ENCODE measurements at places on chromosomes 4 and X.

DNA sequence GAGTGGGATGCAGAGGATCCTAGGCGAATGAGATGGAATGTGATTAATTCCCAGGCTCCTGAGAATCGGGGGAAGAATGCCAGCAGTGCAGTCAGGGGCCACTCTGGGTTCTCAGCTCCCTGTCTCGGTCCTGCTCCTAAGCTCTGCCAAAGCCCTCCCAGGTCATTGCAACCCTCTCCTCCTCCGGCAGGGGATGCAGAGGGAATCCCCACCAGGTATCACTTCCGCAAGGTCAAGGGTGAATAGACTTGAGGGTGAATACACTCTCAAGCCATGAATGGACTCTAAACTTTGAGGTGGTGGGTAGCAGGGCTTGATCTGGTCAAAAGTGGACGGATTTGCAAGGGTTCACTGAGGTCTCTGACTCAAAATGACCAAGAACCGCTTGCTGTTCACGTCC lies 139.3 kb upstream of the MXRA5 start:
- DNase-seq: no peak

GRCh38 chr4:8115916-8116315 lies 42.7 kb downstream of the ABLIM2 start:
- no peak for DNase-seq

DNA sequence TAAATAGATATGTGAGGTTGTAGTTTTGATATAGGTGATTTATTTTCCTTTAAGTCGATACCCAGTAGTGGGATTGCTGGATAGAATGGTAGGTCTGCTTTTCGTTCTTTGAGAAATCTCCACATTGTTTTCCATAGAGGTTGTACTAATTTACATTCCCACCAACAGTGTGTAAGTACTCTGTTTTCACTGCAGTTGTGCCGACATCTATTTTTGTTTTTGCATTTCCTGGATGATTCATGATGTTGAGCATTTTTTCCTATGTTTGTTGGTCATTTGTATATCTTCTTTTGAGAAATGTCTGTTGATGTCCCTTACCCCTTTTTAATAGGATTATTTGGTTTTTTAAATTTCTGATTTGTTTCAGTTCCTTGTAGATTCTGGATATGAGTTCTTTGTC lies 120.7 kb downstream of the NAA11 start:
- no peak for DNase-seq

DNA sequence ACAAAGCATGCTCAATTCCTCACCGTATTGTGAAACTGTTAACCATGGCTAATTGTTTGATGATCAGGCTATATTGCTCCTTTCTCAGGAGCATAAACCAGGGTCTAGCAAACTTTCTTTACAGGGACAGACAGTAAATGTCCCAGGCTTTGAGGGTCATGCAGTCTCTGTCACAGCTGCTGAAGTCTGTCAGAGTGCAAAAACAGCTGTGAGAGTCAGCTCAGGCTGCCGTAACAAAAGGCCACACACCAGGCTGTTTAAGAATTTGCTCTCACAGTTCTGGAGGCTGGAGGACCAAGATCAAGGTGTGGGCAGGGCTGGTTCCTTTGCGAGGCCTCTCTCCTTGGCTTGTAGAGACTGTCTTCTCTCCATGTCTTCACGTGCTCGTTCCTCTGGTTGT lies 75.6 kb downstream of the GPR143 start:
- DNase-seq: no peak

GRCh38 chr4:151569650-151570049 lies 160.7 kb downstream of the FHIP1A start:
- DNase-seq: no peak

DNA sequence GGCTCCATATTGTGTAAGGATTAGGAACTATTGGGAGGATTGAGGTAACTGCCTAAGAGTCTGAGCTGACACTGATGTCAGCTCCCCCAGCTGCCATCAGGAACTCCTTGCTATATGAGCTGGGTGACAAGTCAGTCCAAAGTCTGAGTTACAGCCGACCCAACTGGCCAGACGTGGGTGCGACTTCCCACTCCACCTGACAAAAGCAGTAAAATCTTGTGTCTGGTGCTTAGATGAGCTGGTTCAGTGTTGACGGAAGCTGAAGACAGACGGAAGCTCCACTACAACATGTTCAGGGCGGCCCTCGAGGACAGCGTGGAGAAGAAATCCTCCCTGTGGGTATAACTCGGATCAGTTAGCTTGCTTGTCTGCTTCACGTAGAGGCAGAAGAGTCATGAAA lies 22.8 kb upstream of the NAT8L start:
- DNase-seq: no peak

- no peak for DNase-seq
These were observed 50.8 kb upstream of the ELF2 start for GRCh38 chr4:139227729-139228404.

Measured in stimulated activated CD8-positive, alpha-beta memory T cell treated with anti-CD3 and anti-CD28 coated beads, Interleukin-15, amount 100 ng/mL, for 4 hours (primary cell).